D341Med (cell line): ENCODE measurements at places on chromosomes 11 and 22.

GRCh38 chr11:93348930-93349329 lies 18.4 kb downstream of the DEUP1 start:
- DNase-seq, result no peak

DNA sequence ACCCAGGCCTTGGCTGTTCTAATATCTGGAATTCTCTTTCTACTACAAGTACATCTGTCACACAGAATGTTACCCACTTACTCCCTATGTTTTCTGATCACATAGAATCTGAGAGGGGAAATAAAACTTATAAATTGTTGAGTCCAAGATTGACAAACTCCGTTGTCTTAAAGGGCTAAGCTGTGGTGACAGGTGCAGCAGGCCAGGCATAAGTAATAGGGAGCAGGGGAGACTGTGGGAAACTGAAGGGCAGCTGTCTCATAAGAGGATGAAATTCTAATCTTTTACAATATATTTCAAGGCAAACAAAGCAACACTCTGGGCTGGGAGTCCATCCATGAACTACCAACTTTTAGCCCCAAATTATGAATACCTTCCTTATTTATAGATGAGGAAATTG lies 133.9 kb downstream of the SLC1A2 start:
- DNase-seq, result no peak

- DNase-seq, result no peak
Observed at GRCh38 chr22:24688256-24688655, 85.3 kb downstream of the GGT1 start.

- DNase-seq, result no peak
Observed at GRCh38 chr11:47445840-47446239, 3.1 kb downstream of the RAPSN start.

DNA sequence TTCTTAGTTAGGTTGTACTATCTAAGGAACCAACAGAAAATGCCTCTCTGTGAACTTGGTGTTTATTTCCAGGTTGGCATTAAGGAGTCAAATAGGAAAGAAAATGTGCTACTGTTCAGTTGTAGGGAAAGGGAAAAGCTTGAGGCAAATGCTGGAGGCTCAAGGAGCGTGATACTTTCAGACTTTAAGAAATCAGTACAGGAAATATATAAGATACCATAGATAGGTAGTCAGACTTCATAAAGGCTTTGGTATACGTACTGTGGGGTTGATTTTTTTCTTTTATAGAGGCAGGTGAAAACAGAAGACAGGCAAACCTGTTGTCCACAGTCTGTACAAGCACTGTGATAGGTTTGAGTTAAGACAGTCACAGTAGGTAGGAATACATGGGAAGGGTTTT lies 30.8 kb downstream of the EP300 start:
- DNase-seq, result no peak

GRCh38 chr11:69475866-69476471 lies 5.5 kb upstream of the LINC01488 start:
- no peak for DNase-seq

DNA sequence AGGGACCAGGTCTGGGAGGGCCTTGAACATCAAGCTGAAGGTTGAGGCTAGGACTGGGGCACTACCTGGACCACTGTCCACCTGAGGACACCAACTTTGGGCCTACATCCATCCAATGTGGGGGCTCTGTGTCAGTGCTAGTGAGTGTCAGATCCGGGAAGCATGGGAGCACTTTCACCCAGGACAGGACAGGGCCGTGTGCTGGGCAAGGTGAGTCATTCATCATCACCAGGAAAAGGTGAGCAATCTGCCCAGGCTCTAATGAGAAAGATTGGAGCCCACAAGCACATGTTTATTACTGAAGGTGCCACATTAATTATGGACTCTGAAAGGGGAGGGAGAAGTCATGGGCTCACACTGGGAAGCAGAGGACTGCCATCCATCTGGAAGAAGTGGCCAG lies 39.7 kb upstream of the DRD2 start:
- DNase-seq, result no peak

DNA sequence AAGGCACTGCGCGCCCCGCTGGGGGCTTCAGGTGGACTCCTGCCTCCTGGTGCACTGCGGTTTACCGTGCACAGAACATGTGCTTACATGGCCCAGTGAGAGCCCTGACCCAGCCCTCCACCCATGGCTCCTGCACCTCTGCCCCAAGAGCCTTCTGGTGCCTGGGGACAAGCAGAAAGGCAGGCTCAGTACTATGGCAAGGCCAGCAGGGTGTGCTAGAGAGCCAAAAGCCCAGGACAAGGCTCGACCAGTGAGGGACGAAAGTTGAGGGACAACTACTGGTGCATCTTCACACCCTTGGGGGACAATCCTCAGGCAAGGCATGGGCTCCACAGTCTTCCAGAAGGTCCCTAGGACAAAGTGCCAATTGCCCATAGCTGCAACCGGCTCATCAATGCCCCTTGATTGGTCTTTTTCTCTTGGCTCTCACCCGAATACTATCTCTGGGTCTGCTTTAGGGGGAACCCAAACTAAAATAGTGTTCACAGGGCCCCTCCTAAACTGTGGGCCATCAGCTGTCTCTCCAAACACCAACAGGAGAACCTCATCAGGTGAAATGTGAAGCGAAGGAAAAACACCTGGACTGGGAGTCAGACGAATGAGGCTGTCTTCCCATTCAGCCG lies 13.5 kb downstream of the PGA5 start:
- DNase-seq, result peak; percentile 86

- DNase-seq, result no peak
Observed at GRCh38 chr11:117313091-117313490, 3.0 kb downstream of the BACE1 start.

DNA sequence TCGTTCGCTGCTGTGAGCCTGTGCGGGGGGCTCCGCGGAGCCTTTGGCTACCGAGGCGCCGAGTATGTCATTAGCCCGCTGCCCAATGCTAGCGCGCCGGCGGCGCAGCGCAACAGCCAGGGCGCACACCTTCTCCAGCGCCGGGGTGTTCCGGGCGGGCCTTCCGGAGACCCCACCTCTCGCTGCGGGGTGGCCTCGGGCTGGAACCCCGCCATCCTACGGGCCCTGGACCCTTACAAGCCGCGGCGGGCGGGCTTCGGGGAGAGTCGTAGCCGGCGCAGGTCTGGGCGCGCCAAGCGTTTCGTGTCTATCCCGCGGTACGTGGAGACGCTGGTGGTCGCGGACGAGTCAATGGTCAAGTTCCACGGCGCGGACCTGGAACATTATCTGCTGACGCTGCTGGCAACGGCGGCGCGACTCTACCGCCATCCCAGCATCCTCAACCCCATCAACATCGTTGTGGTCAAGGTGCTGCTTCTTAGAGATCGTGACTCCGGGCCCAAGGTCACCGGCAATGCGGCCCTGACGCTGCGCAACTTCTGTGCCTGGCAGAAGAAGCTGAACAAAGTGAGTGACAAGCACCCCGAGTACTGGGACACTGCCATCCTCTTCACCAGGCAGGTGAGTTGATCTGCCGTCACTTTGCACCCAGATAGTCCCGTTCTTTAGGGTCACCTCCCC lies 1.0 kb downstream of the ADAMTS15 start:
- DNase-seq, result no peak

DNA sequence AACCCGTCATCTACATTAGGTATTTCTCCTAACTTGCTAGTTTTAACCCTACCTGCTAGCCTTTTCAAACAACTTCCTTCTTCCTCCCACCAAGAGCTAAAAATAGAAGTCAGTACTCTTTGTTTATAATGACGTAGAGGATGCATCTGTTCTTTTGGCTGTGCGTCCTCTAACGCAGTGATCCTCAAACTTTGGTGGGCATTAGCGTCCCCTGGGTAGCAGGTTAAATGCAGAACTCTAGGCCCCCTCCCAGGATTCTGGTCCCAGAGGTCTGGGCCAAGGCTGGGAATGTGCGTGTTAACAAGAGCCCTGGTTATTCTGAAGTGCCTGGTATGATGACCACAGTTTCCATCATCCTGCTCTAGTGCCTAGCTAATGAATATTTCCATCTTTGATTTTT lies 67.6 kb downstream of the BARX2 start:
- no peak for DNase-seq

GRCh38 chr11:118263112-118263511 lies 985 bp downstream of the MPZL2 start:
- no peak for DNase-seq

DNA sequence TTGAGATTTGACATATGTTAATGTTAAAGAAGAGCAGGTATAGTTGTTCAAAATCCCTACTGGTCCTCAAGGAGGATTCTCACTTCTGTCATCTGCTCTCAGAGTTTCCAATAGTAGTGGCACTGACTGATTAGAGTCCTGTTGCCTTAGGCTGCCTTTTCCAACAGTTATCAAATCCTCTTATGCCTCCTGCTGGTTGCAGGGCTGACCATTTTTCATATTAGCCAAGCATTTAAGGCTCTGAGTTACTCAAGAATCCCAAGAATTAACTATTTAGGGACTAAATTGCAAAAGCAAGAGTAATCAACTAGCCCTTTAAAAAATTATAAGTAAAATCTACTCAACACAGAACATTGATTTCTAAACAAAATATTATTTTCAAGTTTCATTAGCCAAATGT lies 212.0 kb upstream of the CHORDC1 start:
- DNase-seq, result peak; percentile 17

DNA sequence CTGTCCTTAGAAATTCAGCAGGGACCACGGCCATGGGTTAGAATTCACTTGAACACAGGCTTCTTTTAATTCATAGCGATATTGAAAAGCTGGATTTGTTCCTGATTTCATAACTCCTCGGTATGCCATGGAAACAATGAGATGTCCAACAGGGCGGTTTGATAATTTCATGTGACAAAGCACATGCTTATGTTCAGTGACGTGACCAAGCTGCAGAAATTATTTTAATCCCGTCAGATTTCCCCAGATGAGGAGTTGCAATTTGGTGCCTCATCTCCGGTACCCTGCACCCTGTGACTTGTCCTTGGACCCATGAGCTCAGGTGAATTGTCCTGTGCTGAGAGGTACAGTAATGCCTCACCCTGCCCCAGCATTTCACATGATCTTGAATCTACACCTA lies 81.7 kb downstream of the C11orf91 start:
- no peak for DNase-seq

DNA sequence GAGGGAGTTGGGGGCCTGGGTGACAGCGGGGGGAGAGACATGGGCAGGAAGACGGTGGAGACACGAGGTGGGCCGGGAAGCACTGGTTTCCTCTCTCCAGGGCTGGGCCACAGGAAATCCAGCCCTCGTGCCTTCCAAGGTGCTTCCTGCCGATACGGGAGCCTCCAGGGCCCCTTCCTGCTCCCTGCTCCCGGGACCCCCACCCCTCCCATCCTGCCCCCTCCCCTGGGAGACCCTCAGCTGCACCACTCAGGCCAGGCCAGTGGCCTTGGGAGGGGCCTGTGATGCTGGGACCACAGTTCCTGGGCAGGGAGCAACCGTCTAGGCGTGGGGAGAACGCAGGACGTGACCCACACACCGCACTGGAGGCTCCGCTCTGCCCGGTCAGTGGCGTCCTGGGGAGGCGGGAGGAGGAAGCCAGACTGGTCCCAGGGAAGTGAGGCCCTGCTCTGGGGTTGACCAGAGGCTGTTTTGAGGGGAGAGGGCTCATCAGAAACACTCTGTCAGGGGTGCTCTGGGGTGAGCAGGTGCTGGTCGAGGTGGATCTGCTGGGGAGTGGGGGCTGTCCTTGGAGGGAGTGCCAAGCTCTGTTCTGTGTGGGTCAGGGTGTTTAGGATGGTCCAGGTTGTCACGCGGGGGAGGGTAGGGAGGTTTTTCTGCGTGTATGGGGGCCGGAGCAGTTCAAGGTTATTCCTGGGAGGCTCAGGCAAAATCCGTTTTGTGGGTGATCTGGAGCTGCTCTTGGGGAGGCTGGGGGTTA lies at the start of gene SHANK3:
SHANK3 (plus strand) TSS at position 353 of the 760 bp plus-strand sequence.
- DNase-seq, result peak; percentile 41

DNA sequence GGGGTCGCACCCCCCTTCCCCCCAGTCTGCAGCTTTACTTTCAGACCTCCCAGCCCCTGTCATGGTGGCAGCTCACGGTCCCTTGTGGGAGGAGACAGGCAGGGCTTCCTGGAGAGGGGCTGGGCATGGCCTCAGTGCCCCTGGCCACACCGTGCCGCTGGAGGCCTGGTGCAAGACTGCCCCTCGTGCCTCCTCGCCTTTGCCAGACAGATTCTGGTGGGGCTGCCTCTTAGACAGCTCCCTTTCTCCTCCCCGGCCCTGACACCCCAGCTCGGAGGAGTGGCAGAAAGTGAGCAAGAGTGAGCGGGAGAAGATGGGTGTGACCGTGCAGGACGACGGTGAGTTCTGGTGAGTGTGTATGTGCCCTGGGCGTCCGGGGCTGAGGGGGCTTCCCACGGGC lies 12.1 kb upstream of the MYO7A start:
- DNase-seq, result no peak

- no peak for DNase-seq
Observed at GRCh38 chr11:128398517-128399250, 188.7 kb downstream of the ETS1 start.

- DNase-seq, result no peak
Observed at GRCh38 chr11:70805243-70805642, 406.9 kb downstream of the CTTN start.

GRCh38 chr22:44604991-44605390 lies 97.0 kb upstream of the PRR5 start:
- no peak for DNase-seq

GRCh38 chr11:58856806-58857205 lies 12.3 kb upstream of the GLYATL2 start:
- DNase-seq, result no peak

DNA sequence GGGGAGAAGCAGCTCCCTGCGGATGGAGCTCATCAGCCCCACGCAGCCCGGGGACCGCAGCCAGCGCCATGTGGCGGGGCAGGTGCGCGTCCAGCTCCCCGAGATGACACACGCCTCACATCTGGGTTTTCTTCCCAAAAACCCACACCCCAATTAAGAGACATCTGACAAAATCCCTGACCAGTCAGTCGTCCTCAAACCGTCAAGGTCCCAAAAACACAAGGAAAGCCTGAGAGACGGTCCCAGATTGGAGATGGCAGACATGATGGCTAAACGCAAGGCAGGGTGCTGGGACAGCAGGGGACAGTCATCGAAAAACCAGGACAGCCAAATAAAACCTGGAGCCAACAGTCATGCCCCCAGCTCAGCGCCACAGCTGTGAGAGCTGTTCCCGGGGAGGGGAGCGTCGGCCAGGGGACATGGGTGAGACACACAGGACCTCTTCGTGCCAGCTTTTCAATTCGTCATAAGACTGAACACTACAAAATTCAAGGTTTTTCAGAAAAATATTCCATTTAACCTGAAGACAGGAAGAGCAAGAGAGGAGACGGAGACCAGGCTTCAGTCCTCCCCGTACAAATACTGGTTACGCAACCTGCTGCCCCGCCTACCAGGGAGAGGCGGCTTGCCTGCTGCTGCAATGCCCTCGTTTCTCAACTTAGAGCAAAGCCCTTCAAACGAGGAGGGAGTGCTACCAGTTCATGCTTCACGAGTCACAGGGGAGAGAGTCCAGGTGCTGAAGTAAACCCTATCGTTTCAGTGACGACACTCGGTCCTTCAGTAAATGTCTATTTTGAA lies 10.5 kb downstream of the TOLLIP start:
- DNase-seq, result no peak
